ENCODE measurements at places on chromosomes 12 and 14.

- no peak for DNase-seq
These were observed 20.5 kb downstream of the KITLG start for GRCh38 chr12:88559772-88560171.

DNA sequence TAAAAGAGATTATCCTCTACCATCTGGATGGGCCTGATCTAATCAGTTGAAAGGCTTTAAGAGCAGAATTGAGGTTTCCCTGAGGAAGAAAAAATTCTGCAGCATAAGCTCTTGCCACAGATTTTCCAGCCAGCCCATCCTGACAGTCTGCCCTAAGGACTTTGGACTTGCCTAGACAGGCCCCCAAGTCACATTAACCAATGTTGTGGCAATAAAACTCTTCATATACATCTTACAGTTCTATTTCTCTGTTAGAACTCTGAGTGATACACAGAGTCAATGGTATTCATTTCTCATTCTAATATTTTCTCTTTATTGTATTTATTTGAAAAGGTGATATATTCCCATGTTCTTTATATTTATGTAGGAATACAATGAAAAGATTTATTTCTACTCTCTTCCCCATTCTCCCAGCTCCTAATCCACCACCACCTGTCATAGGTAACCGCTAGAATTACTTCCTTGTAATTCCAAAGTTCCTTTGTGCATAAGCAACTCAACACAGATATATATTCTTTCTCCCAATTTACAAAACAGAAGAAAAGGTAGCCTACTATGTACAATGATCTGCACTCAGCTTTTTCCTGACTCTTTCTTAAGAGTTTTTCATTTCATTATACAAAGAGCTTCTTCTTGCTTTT is 182.1 kb downstream of the CAPZA3 start:
- no peak for DNase-seq

DNA sequence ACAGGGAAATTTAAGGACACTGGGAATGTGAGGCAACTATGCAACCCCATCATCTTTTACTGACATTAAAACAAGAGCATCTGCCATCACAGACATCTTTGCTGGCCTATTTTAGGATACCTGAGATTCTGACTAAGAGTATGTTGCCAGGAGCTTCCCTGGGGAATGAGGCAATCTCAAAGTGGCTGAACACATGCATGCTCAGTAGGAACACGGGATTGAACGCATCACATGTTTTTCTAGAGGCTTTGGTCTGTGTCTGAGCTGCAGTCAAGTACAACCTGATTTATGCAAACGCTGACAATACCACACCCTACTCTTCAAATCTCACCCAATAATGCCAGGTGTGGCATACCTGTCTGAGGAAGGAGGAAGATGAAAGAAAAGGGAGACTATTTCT is 416.5 kb downstream of the NELL2 start:
- DNase-seq: no peak

- DNase-seq: peak; percentile 68
These were observed 37.0 kb upstream of the FRMD6 start for GRCh38 chr14:51614707-51615106.

- DNase-seq: no peak
These were observed 14.0 kb downstream of the RNASE2 start for GRCh38 chr14:20969336-20969735.

DNA sequence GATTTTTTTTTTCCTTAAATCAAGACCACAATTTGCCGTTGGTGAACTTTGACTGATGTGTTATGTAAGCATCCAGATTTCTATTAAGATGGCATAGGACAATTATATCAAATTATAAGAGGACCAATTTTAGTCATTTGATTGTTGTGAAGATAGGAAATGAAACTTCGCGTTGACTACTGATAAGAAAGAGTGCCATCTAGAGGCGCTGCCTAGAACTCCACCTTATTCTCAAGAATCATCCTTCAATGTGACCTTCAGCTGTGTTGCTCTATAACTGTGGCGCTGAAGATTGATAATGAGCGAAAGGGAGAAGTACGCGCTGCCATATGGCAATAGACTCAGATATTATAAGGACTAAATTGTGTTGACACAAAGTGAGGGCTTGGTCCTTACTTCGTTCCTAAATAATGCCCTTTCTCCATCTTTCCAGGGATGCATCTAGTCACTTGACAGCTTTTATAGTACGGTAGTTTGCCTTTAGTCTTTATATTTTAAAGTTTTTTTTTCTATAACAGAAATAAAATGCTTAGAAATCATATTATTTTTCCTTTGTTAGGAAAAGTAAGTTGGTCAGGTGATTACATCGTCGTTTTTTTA is 350.8 kb upstream of the STXBP6 start:
- DNase-seq: peak; percentile 31

GRCh38 chr12:103875666-103876065 is 34.6 kb upstream of the NT5DC3 start:
- no peak for DNase-seq

GRCh38 chr14:45406942-45407341 is 153.9 kb upstream of the MIS18BP1 start:
- no peak for DNase-seq

GRCh38 chr14:20384321-20384720 is 29.0 kb downstream of the TEP1 start:
- no peak for DNase-seq

GRCh38 chr12:63968673-63969072 is 124.2 kb downstream of the SRGAP1 start:
- no peak for DNase-seq

DNA sequence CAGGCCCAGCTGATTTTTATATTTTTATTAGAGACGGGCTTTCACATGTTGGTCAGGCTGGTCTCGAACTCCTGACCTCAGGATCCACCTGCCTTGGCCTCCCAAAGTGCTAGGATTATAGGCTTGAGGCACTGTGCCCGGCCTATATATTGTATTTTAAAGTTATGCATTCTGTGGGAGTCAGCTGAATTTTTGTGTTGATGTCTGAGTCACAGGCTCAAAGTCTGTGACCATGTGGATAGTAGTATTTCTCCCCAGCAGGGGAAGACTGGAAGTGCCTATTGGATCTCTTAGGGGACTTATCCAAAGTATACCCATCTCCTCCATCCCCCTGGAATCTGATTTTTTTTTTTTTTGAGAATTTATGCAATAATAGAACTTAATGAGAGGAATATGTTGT is 43.8 kb upstream of the ATF1 start:
- peak; percentile 28 for DNase-seq

DNA sequence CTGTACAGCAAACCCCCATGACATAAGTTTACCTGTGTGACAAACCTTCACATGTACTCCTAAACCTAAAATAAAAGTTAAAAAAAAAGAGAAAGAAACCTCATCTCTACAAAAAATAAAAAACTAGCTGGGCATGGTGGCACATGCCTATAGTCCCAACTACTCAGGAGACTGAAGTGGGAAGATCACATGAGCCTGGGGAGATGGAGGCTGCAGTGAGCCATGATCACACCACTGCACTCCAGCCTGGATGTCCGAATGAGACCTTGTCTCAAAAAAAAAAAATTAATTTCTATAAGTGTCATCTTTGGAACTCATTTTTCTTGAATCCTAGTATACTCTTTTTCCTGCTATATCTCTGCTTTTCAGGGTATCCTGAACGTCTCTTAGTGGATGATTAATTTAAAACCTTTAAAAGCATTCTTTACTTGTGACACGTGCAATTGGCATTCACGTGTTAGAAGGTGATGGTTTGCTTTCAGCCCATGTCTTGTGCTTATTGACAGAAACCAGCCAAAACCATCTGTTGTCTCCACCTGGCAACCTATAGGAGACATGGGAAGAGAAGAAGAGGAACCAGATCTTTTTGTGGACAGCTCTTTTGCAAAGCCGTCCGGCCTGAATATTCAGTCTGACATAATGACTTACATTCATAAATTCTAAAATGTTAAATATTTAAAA is 30.6 kb upstream of the PPFIBP1 start:
- DNase-seq: peak; percentile 10

GRCh38 chr12:103387385-103387784 is 108.4 kb downstream of the C12orf42 start:
- DNase-seq: no peak

- DNase-seq: no peak
These were observed 167.3 kb downstream of the PLCZ1 start for GRCh38 chr12:18570543-18570942.

GRCh38 chr12:102879144-102879763 is 37.8 kb downstream of the PAH start:
- DNase-seq: peak; percentile 79

DNA sequence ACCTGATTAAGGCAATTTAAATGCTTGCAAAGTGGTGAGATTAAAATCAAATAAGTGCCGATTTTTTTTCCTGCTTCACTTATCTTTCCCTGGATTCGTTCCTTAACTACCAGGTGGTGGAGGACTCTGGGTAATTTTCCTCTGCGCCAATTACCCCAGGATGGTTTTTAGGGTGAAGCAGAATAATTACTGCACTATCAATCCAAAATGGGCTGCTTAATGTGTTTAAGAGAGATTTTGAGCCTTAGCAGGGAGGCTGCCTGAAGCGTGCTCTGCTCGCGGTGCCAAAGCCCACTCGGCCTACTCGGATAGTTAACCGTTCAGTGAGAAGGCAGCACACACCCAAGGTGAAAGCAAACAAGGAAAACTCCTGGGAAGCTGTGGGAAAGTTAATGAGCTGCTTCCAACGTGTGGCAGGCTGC is 274.9 kb upstream of the LMO3 start:
- DNase-seq: no peak

DNA sequence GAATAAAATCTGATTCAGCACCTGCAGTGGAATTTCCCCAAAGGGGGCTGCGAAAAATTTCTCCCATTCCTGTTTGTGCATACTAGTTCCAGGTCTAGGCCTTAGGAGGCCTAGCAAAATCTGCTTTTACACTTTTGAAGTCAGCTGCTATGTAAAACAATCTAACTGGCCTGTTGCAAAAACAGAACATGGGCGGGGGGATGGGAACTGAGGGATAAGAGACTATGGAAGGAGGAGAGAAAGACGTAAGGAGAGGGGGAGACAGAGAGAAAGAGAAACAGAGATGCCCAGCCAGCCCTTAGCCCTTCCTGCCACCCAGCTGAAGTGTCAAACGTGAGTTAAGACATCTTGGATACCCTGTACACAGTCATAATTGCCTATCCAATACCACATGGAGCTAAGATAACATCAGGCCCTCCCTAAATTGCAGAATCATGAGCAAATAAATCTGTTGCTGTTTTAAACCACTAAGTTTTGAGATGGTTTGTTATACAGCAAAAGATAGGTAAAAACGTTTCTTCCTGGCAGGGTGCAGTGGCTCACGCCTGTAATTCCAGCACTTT is 45.6 kb downstream of the SPTLC2 start:
- DNase-seq: peak; percentile 39

DNA sequence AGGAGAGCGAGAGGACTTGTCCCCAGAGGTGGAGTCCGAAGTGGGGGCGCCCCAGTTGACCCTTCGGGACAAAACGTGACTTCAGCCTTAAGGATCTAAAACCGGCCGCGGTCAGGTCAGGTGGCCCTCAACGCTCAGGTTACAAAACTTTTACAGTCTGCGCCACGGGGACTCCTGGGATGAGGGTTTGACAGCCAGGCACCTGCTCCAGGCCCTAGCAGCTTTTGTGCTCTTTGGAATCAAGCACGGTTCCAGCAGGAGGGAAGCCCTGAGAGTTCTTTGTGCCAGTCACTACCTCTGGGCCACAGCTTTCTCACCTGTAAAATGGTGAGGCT is 337 bp downstream of the ZC2HC1C start:
- DNase-seq: no peak

- no peak for DNase-seq
These were observed 30.0 kb upstream of the OR4E1 start for GRCh38 chr14:21703357-21704326.

DNA sequence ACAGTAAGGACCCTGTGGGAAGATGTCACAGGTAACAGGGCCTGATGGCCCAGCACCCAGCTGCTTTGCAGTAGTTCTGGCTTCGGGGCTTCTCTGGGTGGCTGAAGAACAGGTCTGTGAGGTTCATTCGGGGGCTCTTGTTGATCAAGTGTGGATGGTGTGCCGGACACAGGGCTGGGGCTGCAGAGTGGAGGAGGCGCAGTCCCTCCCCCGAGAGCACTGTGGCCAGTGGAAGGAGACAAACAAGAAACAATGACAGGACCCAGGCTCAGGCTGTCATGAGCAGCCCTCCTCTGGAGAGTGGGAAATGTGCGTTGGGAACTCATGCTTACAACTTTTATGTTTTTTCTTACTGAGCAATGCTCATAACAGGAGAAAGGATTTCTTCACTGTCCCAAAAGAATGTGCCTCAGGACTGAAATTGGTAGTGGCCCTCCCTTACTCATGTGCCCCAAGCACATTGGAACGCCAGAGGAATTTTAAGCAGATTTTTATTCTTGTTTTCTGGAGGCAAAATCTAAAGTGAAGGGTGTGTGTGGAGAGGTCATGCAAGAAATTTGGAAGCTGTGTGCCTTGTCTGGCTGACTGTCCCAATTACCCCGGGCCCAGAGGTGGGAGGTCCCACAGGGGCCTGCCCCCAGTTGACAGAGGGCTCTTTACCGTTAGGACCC is 233.8 kb downstream of the CACNA1C start:
- peak; percentile 86 for DNase-seq

DNA sequence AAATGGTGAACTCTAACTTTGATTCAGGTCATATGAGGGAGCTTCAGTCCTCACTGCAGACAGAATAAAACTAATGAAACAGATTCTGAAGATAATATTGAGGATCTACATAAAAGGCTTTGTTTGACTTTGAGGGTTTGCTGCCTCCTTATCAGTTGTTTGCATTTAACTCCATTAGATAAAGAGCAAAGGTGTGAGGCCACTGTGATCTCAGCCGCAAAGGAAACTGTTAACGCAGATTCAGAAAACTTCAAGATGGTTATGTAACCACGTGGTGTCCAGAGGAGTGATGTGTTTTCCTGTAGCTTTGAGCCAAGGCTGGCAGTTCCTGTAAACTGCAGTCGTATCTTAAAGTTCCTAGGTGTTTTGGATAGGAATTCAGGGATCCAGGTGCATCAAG is 67.8 kb downstream of the METTL25 start:
- DNase-seq: no peak

DNA sequence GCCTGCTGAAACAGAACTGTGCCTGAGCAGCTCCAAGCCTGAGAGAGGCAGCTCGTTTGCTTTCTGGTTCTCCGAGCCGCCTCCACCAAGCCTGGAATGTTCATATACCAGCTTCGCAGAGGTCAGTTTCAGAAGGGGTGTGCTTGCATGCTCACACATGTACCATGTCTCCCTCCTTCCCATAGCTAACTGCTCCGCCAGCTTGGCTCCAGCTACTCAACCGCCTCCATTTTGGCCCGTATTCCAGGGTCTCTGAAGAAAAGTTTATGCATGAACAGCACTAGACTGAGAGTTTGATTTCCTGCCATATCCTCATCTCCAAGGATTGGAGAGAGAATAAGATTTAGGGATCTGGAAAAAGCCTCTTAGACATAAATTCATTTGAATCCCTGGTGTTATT is 103.7 kb downstream of the SMOC1 start:
- no peak for DNase-seq

All from HFFc6 (cell line).